GM12865 (cell line): ENCODE measurements at places on chromosomes 1 and 21.

GRCh38 chr21:45598109-45598508 is 45.4 kb upstream of the PCBP3 start:
- DNase-seq: no peak

DNA sequence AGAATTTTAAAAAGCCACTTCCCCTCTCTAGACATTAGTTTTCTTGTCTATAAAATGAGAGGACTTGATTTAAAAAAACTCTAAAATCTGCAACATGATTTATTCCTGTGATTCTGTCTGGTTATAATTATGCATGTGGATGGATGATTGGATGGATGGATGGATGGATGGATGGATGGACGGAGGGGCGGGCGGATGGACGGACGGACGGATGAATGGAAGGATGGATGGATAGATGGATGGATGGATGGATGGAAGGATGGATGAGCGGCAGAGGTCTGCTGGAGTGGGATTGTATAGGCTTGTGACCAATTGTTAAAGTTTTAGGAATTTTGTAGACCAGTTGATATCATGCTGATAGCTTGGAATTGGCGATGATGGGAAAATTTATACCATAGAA is 135.2 kb upstream of the TIAM1 start:
- no peak for DNase-seq

- DNase-seq: no peak
Observed at GRCh38 chr1:15947382-15948090, 28.4 kb downstream of the ZBTB17 start.

GRCh38 chr1:173447224-173447623 is 29.9 kb upstream of the PRDX6 start:
- DNase-seq: peak; percentile 39

DNA sequence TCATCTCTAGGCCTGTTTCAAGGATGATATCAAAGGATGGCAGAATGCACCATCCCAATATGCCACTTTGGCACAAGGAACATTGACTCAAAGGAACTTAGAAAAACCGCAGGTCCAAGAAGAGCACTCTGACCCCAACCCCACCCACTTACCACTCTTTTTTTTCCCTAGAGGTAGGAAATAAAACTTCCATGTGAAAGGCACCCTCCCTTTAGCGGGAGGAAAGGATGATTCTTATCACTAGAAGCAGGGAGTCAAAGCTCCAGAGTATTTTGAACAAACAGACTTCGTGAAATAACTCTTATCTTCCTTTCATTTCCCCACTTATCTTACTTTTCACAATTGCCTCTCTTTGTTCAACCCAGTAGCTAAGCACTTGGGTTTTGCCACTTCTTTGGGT is 22.2 kb downstream of the PSMG1 start:
- DNase-seq: no peak

DNA sequence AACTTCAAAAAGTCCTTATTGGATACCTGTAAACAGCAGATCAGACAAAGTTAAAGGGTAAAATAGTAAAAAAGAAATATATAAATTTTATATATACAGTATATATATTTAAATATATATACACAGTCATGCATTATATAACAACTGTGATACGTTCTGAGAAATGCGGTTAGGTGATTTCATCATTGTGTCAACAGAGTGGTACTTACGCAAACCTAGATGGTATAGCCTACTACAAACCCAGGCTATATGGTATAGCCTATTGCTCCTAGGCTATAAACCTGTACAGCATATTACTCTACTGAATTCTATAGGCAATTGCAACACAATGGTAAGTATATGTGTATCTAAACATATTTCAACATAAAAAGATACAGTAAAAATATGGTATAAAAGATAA is 222.7 kb downstream of the NUF2 start:
- no peak for DNase-seq

DNA sequence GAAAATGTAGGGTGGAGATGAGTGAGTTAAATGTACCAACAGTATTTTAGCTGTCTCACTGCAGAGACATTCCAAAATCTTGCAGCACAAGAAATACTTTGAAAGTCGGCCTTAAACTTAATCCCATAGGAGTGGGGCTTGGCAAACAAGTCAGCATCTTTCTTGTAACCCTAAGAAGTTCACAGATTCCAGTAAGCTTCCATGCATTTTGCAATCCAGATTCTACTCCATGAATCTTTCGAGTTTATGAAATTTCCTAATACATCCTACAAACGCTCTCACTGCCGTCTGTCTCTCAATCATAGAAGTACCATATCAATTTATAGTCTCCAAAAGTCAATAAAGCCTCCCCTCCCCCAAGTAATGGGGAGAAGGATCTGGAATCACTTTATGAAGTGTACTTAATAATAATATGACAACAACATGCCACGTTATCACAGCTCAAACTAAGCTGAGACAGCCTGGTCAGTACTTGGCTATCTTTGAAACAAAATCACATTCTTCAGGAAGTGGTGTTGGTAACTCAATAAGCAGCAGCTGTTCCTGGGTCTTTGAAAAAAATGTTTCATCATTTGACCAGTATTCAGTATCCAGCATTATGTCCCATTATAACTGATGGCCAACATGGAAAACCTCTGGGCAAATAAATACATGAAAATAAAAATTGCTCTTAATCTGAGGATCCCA is 317.4 kb upstream of the RUNX1 start:
- no peak for DNase-seq

DNA sequence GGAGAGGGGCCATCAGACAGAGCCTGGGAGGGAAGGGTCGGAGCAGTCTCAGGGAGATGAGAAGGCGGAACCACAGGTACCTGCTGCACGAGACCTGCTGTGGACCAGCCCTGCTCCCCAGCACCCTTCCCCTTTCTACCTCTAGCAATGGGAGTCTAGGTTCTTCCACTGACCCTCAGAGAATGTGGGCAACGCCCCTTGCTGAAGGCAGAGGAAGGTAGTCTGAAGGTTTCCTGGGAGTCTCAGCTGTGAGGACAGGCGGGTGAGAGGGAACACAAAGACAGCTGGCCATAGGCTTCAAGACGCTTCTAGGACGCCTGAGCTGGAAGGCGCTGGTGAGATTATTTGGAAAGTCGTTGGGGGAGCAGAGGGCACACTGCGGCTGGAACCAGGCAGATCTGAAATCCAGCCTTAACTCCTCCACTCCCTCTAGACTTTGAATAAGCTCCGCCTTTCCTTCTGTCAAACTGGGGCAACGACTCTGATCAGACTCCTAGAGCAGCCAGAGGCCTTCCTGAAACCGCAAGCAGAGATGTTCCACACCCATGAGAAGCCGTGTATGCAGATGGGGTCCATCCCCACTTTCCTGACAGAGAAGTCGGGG is 18.1 kb downstream of the SLC45A3 start:
- no peak for DNase-seq

DNA sequence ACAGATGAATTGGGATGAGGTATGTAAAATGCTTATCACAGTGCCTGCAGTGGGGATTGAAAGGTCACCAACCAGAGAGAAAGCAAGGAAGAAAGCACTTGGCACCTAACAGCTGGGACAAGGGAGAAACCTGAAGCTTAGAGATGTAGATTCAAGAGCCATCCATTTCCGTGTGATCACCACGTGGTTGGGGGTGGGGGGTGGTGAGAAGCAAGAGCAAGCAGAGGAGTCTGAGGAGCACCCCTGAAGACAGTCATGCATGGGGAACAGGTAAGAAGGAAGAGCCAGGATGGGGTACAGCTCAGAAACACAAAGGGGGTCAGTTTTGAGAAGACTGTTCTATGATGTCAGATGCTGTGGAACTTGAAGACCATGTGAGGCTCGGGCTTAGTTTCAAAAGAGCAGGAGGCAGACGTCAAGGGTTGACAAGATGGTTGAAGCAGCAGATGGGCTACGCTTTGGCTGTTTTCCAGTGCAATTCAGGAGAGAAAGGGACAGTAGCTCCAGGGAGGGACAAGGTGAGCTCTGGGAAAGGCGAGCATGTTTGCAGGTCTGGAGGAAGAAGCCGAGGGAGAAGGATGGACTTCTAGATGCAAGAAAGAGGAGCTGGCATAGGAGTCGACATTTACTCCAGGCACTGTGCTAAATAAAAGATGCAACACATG is 17.4 kb downstream of the KANK4 start:
- DNase-seq: no peak

GRCh38 chr1:197402189-197402588 is 134.1 kb downstream of the CRB1 start:
- no peak for DNase-seq

DNA sequence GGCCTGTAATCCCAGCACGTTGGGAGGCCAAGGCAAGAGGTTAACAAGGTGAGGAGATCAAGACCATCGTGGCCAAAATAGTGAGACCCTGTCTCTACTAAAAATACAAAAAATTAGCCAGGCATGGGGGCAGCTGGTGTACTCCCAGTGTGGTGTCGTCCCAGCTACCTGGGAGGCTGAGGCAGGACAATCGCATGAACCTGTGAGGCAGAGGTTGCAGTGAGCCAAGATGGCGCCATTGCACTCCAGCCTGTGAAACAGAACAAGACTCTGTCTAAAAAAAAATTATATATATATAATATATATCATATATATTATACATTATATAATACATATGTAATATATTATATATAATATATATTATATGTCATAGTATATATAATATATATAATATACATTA is 249.2 kb upstream of the TPTE start:
- DNase-seq: no peak

- no peak for DNase-seq
Observed at GRCh38 chr1:45478121-45478814, 12.7 kb downstream of the TESK2 start.

DNA sequence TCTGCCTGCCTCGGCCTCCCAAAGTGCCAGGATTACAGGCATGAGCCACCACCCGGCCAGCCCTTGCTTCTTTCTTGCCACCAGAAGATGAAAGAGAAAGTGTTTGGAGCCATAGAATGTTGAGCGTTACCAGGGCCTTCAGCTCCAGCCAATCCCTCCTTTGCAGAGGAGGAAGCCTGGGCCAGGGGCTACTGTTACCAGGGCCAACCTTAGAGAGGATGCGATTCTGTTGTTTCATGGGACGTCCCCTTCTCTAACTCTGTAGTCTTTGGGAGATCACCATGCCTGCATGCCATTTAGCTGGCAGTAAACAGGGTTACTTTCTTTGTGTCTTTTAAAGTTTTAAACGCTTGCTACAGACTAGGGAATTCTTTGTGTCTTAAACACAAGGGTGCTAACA is 45.8 kb downstream of the CLDN14 start:
- DNase-seq: no peak

- peak; percentile 64 for DNase-seq
Observed at GRCh38 chr1:174114788-174115448, 44.4 kb upstream of the RABGAP1L start.

GRCh38 chr21:16605597-16605996 is 875.8 kb downstream of the USP25 start:
- no peak for DNase-seq

GRCh38 chr1:160925652-160926244 is 28.9 kb downstream of the ITLN2 start:
- no peak for DNase-seq

DNA sequence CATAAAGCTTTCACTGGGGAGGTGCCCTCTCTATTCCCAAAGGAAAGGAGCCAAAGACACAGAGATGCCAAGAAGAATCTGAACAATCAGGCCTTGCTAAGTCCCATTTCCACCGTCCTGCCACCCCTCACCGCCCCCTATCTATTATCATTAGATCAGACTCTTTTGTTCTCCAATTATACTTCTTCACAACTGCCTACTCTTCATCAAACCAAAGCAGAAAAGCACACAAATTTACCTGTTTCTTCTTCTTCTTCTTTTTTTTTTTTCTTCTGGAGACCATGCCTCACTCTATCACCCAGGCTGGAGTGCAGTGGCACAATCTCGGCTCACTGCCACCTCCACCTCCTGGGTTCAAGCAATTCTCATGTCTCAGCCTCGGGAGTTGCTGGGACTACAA is 43.1 kb upstream of the ARHGEF10L start:
- DNase-seq: no peak

DNA sequence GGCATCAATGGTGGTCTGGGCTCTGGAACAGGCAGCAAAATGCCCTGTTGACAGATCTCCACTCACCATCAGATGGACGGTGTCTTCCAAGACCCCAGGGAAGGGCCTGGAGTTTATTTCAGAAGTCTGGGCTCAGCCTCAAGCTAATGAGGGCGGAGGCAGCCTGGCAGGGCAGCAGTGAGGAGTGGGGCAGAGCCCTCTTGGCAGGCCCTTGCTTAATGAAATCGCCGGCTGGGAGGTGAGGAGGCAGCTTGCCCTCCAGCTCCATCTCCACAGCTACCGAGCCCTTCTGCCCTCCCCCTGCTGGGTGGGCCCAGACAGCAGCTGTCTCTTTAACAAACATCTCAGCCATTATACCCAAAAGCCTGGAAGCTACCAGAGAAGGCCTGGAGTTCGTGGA is 22.0 kb upstream of the GRIK3 start:
- no peak for DNase-seq

DNA sequence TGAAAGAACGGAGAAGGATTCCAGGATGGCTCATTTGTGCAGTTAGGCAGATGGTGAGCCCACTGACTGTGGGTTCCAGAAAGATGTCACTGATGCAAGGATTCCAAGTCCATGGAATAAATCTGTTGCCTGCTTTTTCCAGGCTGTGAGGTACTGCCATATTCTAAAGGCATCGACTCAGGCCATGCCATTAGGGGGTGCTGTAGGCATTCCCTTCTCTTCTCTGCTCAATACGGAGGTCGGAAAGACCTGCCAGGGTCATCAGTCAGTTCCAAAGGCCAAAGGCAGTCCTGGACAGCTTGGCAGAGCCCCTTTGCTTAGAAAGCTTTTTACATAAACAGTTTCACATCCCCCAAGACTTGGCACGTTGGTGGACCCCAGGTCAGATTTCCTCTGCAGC is 31.7 kb upstream of the TMEM125 start:
- DNase-seq: peak; percentile 72

GRCh38 chr1:41357451-41358101 is 3.7 kb upstream of the FOXO6 start:
- DNase-seq: no peak

GRCh38 chr21:43712268-43712942 is 6.5 kb upstream of the PDXK start:
- no peak for DNase-seq

GRCh38 chr1:57198912-57199311 is 224.9 kb downstream of the DAB1 start:
- DNase-seq: no peak

DNA sequence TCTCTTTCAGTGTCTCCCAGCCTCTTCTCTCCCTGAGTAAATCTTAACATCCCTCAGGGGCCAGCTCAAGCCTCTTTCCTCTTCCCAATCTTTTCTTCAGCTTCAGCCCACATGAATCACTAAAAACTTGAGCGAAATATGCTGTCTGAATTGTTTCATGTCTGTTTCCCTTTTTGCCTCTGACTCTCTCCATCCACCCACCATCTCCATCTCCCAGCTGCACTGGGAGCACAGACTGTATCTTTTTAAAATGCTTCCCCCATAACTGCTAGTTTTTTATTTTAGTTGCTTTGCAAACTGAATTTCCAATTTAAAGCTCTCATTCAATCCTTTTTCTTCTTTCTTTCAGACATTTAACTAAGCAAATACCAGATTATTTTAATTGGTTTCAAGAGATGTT is 3.0 kb upstream of the AHCTF1 start:
- DNase-seq: no peak

GRCh38 chr1:205595435-205595834 is 36.4 kb downstream of the ELK4 start:
- DNase-seq: peak; percentile 66

GRCh38 chr21:40587736-40588346 is 259.1 kb downstream of the DSCAM start:
- DNase-seq: no peak
